NCI-H1092 treated with DMSO at 0.1 percent for 48 hours (cell line): ENCODE measurements at places on chromosomes 16 and 17.

DNA sequence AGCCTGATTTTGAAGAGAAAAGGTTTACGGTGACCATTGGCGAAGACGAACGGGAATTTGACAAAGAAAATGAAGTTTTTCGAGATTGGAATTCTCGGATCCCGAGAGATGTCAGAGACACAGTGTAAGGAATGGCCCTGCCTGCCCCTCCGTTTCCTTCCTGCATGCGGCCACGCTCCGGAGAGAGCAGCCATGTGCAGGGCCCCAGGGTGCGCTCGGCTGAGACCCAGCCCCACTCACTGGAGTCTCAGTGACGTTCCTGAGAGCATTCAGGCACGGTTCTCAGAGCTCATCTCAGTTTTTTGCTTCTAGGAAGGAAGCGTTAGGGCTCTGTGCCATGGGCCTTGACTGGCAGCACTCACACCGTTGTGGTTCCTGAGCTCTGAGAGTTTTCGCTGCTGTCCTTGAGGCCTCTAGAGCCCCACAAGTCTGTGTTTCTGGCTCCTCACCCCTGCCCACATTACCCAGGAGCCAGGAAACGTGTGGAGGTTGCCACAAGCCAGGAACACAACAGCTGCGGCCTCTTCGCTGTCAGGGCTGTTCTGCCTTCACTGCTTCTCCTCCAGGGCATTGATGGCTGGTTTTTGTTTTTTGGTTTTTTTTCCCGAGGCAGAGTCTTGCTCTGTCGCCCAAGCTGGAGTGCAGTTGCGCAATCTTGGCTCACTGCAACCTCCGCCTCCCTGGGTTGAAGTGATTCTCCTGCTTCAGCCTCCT lies 29.8 kb downstream of the ZC3H18 start:
- DNase-seq = no peak

DNA sequence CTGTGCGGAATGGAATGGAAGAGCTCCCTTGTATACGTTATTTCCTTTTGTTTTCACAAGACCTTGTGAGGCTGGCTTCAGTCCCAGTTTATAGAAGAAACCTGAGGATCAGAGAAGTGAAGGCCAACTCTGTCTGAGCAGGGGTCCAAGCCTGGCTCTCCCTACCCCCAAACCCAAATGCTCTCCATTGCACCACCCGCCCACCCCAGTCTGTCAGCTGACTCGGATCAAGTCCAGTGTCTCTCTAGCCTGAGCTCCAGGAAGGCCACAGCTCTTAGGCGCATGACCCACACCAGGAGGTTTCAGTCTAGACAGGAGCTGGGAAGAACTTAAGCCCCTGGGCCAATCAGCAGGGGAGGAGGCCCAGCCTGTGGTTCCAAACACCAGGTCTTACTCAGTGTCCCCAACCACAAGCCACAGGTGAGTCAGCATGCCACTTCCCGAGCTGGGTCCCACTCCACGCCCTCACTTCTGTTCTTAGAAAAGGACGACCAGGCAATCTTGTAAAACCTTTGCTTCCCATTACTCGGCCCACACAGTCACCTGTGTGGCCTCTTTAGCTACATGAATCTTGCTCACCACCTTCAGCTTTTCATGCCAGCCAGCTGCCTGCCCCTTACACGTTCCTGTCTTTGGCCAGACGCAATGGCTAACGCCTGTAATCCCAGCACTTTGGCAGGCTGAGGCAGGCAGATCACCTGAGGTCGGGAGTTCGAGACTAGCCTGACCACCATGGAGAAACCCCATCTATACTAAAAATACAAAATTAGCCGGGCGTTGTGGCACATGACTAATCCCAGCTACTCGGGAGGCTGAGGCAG lies 27.8 kb downstream of the TK2 start:
- DNase-seq = no peak

GRCh38 chr16:31382485-31383161 lies 10.5 kb upstream of the ITGAD start:
- DNase-seq = peak; percentile 1

- peak; percentile 4 for DNase-seq
Observed at GRCh38 chr17:82848022-82848592, 8.3 kb upstream of the ZNF750 start.

DNA sequence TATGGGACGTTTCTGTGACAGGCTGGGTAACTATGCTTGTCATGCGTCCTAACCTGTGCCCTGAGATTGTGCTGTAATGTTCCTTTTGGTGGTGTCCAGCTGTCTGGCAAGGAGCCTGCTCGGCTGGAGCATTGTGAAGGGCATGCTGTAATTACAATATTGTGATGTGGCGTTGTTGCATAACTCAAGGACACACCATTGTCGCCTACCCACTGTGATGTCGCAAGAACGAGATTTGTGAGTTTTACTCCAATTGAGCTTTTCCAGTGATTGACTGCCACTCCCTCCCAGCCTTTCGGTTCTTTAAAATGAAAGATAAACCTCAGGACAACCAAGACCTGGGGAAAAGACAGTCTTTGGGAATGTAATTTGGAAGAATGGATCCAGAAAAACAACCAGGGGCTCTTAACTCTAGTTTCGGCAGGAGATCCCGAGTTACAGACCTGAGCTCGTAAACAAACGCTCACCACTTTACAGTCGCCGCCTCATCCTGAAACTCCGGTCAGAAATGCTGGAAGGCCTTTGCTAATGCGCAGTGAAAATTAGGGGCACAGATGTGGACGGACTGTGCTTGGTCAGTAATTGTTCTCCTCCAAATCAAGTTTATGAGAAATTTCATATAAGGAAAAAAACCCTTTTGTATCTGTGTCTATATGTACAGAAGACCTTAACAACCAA lies 1.3 kb downstream of the ZNF750 start:
- no peak for DNase-seq

GRCh38 chr17:6713130-6713917 lies at the start of gene SLC13A5:
TSS of gene SLC13A5 (minus strand) at chr17:6713369. CDS start at chr17:6713333, 36 bp downstream.
- DNase-seq = no peak

- DNase-seq = no peak
Observed at GRCh38 chr17:62823111-62823893, 15.2 kb upstream of the MARCHF10 start.

GRCh38 chr16:88883117-88883895 lies 16.8 kb upstream of the PABPN1L start:
- DNase-seq = no peak

DNA sequence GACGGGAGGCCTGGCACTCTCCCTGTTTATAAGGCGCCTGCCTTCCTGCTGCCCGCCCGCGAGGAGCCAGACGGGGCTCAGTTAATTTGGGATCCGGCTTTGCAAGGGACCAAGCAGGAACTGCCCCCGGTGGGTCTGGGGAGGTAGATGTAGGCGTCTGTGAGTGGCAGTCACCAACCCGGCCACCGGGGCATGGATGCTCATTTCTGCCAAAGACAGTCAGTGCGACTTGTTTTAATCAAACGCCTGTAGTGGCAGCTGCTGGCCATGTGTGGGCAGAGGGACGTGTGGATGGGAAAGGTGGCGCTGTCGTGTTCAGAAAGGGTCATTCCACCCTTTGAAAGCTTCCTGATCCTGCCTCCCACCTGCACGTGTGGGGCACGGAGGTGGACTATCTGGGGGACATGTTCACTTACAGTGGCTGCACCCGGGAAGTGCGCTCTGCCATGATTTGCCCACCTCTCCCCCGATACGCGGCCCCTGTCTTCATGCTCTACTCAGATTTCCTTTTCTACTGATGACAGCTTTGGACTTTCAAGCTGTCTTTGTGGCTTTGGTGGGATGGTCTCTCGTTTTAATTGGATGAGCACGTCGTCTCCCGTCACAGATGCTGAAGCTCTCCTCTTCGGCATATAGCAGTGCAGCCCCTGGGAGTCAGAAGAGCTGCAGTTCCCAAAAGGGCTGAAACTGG lies 60.3 kb upstream of the CIBAR2 start:
- DNase-seq = peak; percentile 85

DNA sequence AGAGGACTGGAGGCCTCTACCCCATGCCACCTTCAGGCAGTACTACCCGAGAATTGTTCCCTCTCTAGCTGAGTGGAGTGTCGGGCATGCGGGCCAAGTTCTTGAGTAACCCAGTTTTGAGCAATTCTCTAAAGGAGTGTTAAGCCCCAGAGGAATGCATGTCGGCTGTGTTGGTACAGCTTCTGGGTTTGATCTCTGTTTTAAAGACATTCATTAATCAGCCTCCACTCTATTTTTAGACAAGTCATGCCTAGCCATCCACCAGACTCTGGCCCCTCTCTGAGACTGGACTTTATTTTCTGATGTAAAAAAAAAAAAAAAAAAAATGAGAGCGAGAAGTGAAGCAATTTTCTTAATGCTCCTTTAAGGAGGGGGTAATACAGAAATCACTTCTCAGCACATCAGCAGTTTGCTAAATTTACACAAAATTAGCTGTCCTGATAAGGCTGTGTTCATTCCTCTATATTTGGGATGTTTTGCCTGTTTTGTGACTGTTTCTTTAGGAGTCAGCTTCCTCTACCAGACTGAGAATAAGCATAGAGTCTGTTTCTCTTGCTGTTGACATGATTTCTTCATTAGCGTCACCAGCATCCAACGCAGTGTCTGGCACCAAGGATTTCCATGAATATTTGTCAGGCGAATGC lies 88.7 kb downstream of the AXIN2 start:
- DNase-seq = no peak

GRCh38 chr16:31476303-31477219 lies 4.6 kb downstream of the TGFB1I1 start:
- no peak for DNase-seq

DNA sequence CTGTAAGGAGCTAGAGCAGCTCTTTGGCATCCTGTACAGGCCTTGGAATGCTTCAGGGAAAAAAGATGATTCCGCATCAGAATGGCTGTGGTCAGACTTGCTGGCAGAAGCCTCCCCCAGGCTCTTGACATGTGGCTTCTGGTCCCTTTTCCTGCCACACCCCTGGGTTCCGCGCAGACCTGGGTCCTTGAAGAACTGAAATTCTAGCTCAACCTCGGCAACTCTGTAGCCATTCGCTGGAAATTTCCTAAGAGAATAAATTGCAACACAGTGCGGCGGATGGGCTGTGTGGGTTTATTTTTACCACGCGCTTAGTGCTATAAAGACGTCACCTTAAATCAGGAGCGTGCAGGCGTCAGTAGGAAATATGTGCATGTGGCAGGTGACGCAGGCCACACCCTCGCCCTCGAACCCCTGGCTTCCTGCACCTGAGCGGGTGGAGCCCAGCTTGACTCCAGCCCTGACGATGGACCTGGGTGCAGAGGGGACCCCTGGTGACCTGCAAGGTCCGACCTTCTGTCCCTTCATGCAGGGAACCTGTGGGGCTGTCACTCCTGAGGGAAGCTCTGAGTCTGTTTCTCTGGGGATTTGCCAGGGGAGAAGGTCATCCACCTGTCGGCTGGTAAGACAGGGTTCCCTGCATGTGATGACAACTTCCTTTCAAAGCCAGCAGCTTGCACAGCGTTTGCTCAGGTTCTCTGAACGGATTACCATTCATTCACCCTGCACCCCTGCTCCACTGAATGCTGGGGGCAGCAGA lies 46.3 kb downstream of the METRNL start:
- DNase-seq = no peak

GRCh38 chr17:10844621-10845387 lies 6.9 kb upstream of the PIRT start:
- peak; percentile 30 for DNase-seq

DNA sequence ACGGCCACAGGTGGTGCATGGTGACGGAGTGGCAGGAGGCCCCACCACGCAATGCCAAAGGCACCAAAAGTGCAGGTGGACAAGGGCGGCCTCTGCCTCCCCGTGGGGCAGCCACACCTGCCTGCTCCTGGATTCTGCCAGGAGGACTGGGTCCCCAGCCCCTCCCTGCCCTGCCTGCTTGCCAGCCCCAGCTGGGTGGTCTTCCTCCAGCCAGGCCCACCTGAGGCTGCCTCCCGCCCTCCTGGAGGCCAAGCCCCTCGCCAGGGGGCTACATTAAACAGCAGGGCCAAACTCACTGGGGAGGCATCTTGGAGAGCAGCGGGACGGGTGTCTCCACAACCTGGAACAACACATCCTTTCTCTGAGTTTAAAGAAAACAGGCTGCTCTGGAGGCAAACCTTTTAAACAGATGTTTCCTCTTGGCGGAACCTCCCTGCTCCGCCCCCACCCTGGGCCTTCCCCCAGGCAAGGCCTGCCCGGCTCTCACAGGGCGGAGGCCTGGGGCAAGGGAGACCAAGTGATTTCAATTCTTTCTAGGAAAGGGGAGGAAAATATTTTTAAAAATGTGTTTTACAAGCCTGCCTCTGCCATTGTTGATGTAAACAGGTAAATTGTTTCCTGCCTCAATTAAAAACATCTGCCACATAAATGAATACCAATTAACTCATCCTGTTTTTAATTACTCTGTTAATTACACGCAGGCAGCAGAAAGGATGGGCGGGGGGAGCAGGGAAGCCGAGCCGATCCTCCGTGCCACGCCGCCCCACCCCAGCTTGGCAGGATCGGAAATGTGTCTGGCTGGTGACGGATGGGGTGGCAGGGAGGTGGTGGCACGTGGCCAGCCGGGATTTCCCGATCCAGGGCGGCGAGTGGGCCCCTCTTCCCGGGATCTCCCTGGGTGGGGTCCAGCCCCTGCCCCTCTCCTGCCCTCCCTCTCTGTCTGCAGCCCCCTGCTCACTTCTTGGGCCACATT lies 54.4 kb upstream of the PABPN1L start:
- peak; percentile 51 for DNase-seq

DNA sequence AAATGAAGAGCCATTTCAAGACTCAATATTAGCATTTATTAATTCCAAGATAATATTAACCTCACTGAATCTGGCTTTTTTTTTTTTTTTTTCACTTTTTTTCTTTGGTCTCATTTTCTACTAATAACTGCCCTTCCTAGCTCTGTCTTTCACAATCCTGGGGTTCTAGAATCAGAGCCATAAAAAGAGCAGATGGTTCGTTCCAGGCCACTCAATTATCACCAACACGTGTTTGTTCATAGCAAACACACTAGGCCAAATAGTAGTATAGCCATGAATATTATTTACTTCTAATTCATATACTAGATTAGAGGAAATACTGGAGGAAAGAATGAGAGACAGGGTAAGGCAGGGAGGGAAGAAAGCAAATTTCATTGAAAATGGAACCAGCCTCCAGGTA lies 39.8 kb downstream of the TEX2 start:
- DNase-seq = no peak

- DNase-seq = no peak
Observed at GRCh38 chr16:77116856-77117255, 74.1 kb upstream of the MON1B start.

DNA sequence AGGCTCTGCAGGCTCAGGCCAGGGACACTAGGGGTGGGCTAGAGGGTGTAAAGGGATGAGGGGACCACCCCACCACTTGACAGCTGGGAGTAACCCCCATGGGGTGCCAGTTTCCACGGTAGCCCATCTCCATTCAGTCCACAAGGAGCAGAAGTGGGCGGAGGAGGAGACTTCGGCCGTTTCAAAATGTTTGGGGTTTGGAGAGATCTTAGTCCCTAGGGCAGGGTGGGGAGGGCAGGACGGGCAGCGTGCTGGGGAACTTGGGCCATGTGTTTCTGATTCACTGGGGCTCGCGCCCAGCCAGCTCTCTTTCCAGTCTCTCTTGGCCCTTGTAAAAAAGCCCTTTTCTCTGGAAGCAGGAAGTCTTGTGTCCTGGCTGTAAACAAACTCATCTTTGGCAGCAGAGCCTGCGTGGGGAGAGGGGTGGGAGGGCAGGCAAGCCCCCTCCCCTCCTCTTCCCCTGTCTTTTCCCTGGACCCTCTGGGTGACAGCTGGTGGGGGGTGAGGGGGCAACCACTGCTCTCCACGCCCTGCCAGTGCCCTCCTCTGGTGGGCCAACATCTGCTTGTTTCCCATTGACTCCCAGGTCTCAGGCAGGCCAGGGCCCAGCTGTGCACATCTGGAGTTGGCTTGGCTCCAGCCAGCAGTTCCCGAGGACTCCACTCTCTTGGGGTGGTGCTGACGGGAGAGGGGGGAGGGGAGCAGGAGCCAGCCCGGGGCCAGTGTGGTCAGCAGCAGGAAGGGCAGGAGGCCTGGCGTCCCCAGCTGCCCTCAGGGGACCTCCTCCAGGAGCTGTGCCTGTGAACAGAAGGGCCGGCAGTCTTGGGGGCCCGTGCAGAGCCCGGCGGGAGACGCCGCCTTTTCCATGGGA lies 8.1 kb downstream of the CYGB start:
- DNase-seq = no peak
